ENCODE measurements at places on chromosomes 6 and 20.

DNA sequence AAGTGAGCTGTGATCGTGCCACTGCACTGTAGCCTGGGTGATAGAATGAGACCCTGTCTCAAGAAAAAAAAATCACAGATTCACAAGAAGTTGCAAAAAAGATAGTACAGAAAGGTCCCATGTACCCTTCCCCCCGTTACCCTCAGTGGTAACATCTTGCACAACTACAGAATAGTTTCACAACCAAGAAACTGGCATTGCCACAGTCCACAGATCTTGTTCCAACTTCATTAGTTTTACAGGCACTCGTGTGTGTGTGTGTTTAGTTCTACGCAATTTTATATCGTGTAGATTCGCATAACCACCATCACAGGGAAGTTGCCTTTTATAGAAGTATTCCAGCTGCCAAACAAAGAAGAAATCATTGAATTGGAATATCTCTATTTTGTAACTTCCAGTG is 19.1 kb downstream of the SPATA2 start:
- DNase-seq, result no peak

DNA sequence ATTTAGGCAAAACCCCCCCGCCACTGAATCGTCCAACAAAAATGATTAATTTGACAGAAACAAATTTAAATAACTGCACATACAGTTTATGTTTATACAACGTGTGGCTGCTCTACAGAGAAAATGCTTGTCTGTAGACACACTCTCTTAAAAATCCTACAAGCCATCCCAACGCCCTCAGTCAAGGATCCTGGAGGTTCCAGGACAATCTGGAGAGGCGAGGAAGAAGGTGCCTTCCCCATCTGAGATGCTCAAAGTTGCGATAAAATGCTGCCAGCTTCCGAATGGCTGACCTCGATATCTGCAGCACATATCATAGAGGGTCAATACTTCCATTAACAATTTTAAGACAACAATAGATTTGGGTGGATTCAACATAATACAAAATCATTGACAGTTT is 25.3 kb downstream of the ZNF217 start:
- DNase-seq, result no peak

DNA sequence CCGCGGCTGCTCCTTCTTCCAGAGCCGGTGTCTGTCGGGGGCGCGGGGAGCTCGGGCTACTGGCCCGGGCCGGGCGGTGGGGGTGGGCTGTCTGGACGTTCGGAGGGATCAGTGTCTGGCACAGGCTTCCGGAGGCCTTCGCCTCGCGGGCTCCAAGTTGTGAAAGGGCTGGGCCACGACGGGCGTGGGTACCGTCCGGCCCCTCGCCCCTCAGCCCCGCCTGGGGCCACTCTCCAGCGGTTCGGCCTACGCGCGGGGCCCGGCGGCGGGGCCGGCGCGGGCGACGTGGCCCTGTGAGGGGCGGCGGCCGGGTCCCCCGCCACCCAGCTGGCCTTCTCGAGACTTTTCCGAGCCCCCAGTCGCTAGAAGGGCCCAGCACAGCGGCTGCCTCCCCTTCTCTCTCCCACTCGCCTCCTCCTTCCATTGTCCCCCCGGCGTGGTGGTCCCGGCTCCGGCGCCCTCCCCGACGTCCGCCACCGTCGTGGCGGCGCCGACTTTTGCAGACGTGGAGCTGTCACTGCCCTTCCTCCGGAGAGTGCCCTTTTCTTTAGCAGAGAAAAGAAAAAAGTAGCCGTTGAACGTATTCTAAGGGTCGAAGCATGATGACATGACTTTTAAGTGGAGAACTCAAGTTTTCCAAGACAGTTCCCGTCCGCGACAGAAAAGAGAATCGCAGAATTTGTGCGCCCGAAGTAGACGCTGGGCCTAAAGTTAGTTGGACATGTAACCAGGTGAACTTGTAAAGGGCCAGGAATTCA is 571 bp downstream of the ITCH start:
- peak; percentile 46 for DNase-seq

DNA sequence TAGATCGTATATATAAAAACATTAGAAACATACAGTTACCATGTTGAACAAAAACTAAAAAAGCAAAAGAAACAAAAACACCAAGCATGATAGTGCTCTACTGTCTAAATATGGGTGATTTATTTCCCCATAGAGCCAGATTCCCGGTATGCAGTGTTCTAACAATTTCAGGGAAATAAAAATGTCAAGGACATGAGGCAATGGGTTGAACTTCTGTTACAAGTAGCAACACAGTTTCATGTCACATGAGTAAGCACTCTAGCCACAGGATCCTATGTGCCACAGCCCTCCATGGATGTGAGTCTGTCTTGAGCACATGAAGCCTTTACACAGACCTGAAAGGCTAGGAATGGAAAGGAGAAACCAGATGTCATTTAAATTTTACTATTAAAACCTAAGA is 96.0 kb downstream of the MAP3K5 start:
- DNase-seq, result no peak

DNA sequence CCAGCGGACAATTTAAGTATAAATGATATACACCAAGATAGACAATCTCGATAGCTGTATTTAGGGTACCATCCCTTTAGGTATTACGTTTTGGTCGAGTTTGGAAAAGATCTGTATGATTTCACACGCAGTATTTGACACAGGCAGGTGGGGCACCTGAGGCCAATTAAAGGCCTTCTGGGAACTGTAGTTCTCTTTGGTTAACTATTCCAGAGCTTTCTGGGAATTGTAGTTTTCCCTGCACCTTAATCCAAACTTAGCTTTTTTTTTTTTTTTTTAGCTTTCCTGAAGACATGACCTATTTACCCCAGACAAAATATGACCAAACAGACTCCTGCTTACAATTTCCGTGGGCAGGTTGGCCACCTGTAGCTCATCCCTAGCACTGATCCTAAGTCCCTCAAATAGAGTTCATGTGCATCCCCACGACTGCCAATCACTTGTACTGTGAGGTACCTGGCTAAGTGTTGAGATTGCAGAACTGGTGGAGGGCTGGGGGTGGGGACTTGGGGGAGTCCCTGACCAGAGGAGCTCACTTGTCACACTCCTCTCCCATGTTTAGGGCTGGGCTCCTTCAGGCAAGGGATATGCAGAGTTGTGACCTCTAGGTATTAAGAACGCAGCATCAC is 999 bp upstream of the EHMT2 start:
- DNase-seq, result no peak

DNA sequence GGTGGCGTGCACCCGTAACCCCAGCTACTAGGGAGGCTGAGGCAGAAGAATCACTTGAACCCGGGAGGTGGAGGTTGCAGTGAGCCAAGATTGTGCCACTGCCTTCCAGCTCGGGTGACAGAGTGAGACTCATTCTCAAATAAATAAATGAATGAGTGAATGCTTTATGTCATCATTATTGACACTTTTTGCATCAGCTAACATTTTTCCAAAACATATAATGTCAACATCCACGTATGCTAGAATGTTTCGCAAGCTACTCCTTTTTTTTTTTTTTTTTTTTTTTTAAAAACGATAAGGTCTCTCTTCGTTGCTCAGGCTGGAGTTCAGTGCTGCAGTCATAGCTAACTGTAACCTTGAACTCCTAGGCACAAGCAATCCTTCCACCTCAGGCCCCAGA is 72.2 kb downstream of the SENP6 start:
- no peak for DNase-seq

- DNase-seq, result no peak
Measured at GRCh38 chr6:155782320-155782731, 326.7 kb upstream of the NOX3 start.

GRCh38 chr6:157669747-157670216 is 153.3 kb upstream of the SNX9 start:
- peak; percentile 67 for DNase-seq

GRCh38 chr6:38750968-38751615 is 36.0 kb downstream of the DNAH8 start:
- no peak for DNase-seq

DNA sequence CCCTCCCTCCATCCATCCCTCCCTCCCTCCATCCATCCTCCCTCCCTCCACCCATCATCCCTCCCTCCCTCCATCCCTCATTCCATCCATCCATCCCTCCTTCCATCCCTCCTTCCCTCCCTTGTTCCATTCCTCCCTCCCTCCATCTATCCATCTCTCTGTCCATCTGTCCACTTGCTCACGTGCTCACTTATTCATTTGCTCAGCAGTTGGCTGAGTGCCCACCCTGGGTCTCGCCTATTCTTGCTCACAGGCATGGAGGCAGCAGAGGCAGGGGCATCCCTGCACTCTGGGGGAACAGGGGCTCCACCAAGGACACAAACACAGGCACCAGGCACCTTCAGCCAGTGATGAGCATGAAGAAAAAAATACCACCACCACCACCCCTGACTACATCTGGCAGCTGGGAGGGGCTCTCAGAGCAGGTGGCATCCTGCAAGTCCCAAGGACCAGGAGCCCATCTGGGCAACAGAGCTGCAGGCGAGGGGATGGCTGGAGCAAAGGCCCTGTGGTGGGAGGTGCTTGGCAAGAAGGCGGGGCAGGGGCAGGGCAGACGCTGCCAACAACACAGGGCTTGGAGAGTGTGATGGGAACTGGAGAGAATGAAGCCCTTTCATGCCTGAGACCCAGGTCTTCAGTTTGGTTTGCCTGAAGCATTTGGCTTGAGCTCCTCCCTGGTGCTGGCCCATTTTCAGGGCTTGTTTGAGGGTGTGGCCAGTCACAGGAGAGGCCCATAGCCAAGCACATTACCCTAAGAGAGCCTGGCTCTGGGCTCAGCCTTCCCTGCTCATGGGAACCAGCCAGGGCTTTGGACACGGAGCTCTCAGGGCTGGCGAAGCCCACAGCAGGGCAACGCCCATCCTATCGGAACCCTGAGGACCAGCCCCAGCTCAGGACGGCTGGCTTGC is 40.2 kb upstream of the MRGBP start:
- no peak for DNase-seq

GRCh38 chr6:127272576-127272975 is 5.9 kb downstream of the RNF146 start:
- no peak for DNase-seq

DNA sequence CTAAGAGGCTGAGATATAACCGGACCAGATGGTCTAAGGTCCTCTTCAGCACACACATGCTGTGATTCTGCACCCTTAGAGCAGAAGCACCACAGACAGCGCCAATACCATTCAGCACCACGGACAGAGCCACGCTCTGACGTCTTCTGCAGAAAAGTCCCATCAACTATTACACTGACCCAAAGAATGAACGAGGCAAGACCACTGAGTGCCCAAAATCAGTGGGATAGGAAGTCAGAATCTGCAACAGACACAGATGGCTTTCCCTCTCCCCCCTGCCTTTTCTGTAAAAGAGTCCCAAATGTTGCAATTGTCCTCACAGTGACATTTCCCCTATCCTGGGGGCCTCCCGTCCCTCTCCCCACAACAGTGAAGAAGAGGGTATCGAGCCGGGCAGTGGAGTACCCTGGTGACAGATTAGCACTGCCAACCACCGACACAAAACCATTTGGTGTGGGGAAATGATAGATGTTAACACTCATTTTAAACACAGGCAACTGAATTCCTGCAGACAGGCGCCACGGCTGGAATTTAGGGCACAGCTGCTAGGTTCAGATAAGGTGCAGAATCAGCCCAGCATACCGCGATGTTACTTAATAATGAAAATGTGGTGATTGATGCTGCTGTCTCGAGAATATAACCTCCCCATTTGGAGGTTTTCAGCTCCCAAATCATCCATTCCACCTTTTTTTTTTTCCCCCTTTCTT is 66.6 kb upstream of the CTNNBL1 start:
- no peak for DNase-seq

- no peak for DNase-seq
Measured at GRCh38 chr6:11366183-11366933, 133.9 kb upstream of the NEDD9 start.

- DNase-seq, result no peak
Measured at GRCh38 chr6:41942067-41942851, 651 bp upstream of the CCND3 start.

- DNase-seq, result no peak
Measured at GRCh38 chr6:81977486-81977885, 225.0 kb upstream of the TENT5A start.

- no peak for DNase-seq
Measured at GRCh38 chr20:58753922-58754551, 61.4 kb downstream of the NPEPL1 start.

GRCh38 chr6:5962794-5963193 is 43.9 kb downstream of the NRN1 start:
- no peak for DNase-seq

- no peak for DNase-seq
Measured at GRCh38 chr20:50062006-50062838, 50.7 kb downstream of the UBE2V1 start.

DNA sequence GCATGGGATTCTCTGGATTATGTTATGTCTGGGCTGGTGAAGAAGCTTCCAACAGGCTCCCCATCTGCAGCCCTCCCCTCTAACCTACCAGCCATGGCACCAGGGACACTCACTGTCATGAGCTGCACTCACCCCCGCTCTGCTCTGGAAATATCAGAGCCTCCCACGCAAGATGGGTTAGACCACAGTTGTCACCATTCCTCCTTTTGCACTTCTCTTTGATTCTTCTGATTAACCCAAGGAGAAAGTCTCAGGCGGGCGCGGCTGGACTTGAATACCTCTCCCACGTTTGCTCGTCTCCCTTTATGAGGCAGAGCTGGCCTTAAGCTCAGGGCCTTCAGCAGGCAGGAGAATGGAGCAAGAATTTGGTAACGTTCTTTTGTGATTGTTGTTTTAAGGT is 128.1 kb downstream of the CEBPB start:
- DNase-seq, result no peak

All from 8988T (cell line).